ENCODE measurements at places on chromosomes 3 and 15.

DNA sequence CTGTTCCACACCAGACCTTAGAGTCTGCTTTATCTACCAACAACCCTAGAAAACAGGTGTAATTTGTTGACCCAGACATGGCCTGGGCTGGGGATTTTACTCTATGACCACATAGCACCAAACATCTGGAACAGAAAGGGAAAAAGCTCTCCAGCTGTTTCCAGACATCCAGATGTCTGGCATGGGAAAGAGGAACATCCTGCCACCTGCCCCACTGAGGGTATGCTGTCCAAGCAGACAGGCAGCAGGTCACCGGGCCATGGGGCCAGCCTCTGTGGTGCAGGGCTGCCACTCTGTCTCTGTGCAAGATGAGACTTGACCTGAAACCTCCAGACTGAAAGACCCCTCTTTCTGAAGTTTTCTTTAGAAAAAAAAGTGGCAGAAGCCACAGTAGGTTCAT is 359.3 kb upstream of the ICE2 start:
- no peak for DNase-seq

- peak; percentile 90 for DNase-seq
Observed at GRCh38 chr3:56801662-56802377, at the start of gene ARHGEF3. Gene ARHGEF3 (minus strand): TSS chr3:56801949. CDS start chr3:56801798, 151 bp downstream.

GRCh38 chr3:142434503-142434902 is 13.3 kb downstream of the XRN1 start:
- no peak for DNase-seq

- DNase-seq, result no peak
Observed at GRCh38 chr3:16329036-16329825, 64.2 kb downstream of the OXNAD1 start.

DNA sequence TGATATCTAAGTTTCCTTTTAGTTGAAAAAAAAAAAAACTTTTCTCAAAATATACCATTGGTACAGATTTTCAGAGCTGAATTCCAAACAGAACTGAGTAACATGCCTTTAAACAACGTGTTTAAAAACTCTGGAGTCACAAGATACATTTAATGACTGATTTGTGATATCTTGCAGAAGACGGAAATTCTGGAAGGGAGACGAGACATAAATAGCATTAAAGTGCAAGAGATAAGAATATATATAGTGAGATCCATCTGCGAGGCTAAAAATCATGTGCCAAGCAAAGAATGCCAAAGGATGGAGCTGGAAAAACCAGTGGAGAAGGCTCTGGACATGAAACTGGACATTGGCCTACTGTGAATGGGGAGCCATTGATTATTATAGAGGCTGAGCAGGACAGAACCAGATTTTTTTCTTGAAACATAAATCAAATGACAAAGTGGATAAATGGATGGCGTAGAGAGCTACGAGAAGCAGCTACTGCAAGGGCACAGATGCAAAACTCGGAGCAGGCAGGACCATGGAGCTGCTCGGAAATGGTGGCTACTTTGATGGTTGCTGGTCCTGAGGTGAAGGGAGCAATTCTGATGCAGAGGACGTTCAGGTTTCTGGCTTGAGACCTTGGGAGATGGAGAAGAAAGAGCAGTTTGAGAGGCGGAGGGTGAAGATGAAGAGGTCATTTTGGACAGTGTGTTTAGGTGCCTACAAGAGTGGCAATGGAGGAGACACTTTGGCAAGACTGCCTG is 88.8 kb downstream of the CPN2 start:
- no peak for DNase-seq

DNA sequence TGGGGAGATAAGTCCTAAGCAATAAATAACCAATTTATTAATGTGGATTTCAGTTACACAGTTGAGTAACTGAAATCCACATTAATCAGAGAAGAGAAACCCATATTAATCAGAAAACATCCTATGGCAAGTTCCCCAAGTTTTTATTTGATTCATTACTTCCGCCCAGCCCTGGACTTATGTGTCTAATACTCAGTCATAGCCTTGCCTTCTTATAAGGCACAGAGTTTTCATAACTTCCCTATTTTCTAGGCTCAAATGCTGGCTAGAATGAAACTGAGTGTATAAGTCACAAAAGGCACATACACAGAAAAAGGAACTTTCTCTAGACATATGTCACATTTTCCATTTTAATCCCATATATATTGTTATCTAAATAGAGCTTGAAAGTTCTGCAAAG is 28.8 kb downstream of the CD47 start:
- no peak for DNase-seq

- DNase-seq, result no peak
Observed at GRCh38 chr3:58628823-58629562, 37.6 kb downstream of the FAM3D start.

- DNase-seq, result no peak
Observed at GRCh38 chr3:145159640-145160039, 1001.3 kb downstream of the PLOD2 start.

DNA sequence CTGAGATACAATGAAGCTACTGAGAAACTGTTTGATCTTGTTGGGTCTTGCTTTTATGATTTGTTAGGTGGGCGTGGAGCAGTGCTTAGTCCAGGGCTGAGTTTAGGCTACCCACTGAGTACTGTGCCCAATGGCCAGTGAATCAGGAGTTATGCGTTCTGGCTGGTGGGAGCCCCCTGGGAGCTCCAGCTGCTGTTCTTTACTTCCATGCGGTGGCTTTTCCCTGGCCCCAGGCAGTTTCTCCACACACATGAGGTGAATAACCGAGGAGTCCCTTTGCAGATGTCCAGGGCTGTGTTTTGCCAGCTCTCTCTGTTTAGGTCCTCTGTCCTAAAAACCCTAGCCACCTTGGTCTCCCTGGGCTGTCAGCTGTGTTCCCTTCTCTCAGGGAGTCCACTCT is 106.5 kb downstream of the KLF13 start:
- DNase-seq, result no peak

Data from putamen (tissue), 1 donor.